ENCODE measurements at places on chromosomes 1 and 21. TPM values are rescaled to one million over a fixed set of nuclear protein-coding genes. Genes with fewer than 3 reads are reported as not detected.

GRCh38 chr1:214446772-214447556 is 104.4 kb downstream of the PTPN14 start:
- H3K4me3 ChIP-seq: peak overlapping the region; percentile 58
- H3K36me3 ChIP-seq: no peaks in the 10 kb centered on the region
- no peaks in the 10 kb centered on the region for H3K27me3 ChIP-seq
- H3K27ac ChIP-seq: peak overlapping the region; percentile 81

- no peaks in the 10 kb centered on the region for H3K36me3 ChIP-seq
- H3K27ac ChIP-seq: peak overlapping the region; percentile 23
- no peak overlapping the region for H3K4me3 ChIP-seq
- no peaks in the 10 kb centered on the region for H3K27me3 ChIP-seq
- H3K4me1 ChIP-seq: peaks cover 64% of the 10 kb centered on the region
These were observed 16.0 kb downstream of the DHRS3 start for GRCh38 chr1:12601700-12602658.

The CELA2A gene
- total RNA-seq: 1.6 TPM

The ARTN gene
- 36.4 TPM for total RNA-seq

- no peaks in the 10 kb centered on the region for H3K36me3 ChIP-seq
- H3K27ac ChIP-seq: peak overlapping the region; percentile 32
- H3K4me1 ChIP-seq: peaks cover 49% of the 10 kb centered on the region
- DNase-seq: peak; percentile 65
These were observed 40.5 kb upstream of the RALGPS2 start for GRCh38 chr1:178684542-178685000.

- peaks cover 25% of the 10 kb centered on the region for H3K36me3 ChIP-seq
- peak overlapping the region; percentile 85 for H3K27ac ChIP-seq
- H3K4me1 ChIP-seq: peaks cover 18% of the 10 kb centered on the region
- no peak for DNase-seq
- H3K4me3 ChIP-seq: peak overlapping the region; percentile 79
- no peaks in the 10 kb centered on the region for H3K27me3 ChIP-seq
These were observed 999 bp downstream of the THAP3 start for GRCh38 chr1:6625584-6626149.

DNA sequence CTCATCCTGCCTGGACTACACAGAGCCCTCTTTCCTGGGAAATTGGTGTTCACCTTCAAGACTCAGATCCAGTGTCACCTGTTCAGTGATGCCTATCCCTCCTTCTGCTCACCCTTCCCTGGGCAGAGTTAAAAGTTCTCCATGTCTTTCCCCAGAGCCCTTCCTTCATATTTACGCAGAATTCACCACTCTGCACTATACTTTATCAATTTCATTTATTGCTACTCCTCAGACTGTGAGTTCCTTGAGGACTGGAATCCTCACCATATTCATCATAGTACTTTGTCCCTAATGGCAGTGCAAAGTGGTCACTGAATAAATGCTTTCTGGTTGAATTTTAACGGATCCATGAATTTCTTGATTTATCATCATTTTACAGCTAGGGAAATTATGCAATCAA is 300.0 kb downstream of the CHRM3 start:
- no peak overlapping the region for H3K27ac ChIP-seq
- H3K4me3 ChIP-seq: no peak overlapping the region
- H3K36me3 ChIP-seq: no peaks in the 10 kb centered on the region
- DNase-seq: no peak

DNA sequence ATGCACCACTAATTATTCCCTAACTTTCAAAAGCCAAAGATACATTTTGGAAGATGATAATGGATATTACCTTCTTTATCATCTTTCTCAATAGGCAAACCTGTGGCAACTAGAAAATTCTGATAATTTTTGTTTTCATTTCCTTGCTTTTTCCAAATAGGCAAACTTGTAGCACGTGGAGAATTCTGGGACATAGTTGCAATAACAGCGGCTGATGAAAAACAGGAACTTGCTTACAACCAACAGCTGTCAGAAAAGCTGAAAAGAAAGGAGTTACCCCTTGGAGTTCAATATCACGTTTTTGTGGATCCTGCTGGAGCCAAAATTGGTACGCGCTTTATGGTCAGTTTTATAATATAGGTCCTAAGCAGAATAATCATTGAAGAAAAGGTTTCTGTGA is 1.5 kb downstream of the FPGT start:
- H3K4me3 ChIP-seq: no peak overlapping the region
- no peak overlapping the region for H3K27ac ChIP-seq
- H3K27me3 ChIP-seq: no peaks in the 10 kb centered on the region

The TMEM269 gene
- total RNA-seq: 0.34 TPM

DNA sequence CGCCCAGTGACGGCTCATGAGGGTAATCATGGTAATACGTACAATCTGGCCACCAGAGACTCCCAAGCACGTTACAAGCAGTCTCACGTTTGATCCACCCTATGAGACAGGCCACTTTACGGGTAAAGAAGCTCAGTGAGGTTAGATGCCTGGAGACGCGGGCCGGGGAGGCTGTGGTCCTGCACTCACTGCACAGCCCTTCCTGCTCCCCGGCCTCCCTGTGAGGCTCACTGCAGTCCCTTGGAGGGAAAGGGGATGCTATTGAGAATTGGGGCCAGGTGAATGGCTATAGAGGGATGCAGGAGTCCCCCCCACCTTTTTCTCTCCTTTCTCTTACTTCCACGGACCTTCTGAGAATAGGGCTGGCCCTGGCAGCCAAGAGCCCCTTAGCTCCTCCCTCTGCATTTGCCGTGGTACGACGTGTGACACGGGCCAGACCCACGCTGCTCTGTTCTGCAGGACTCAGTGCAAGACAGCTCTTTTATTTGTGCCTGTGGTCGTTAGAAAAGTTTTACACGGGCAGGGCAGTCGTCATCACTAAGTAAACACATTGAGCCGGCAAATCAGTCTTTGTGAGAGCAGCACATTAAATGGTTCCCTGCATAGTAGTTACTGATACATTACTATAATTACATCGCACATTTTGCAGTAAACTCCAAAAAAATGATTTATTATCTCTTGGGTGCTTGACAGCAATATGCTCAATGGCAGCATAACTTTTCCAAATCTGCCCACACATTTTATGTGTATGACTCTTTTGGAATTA is 18.8 kb downstream of the KIF26B start:
- no peaks in the 10 kb centered on the region for H3K27me3 ChIP-seq
- no peak overlapping the region for H3K27ac ChIP-seq
- no peaks in the 10 kb centered on the region for H3K36me3 ChIP-seq
- H3K4me3 ChIP-seq: no peak overlapping the region
- peaks cover 21% of the 10 kb centered on the region for H3K4me1 ChIP-seq

DNA sequence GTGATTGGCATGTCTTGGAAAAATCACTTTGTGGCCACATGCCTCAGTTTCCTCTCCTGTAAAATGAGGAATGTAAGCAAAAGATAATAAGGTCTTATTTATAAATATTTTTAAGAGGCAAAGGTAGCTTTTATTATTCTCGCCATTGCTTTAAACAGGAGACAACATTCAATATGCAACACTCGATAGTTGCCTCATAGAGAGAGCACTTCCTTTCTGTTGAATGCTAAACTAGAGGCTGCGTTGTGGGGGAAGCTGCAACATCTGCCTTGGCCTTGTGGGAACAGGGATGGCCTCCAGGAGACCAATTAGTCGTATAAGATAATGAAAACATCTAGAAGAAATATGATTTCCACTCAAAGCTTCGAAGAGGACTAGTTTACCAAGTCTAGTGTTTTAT is 3.5 kb downstream of the OSCP1 start:
- H3K27ac ChIP-seq: no peak overlapping the region
- no peak overlapping the region for H3K4me3 ChIP-seq
- H3K4me1 ChIP-seq: peaks cover 20% of the 10 kb centered on the region
- no peaks in the 10 kb centered on the region for H3K36me3 ChIP-seq

GRCh38 chr1:112540226-112540794 is 31.5 kb downstream of the WNT2B start:
- no peaks in the 10 kb centered on the region for H3K27me3 ChIP-seq
- no peak overlapping the region for H3K4me3 ChIP-seq
- H3K36me3 ChIP-seq: no peaks in the 10 kb centered on the region
- no peak for DNase-seq
- peaks cover 19% of the 10 kb centered on the region for H3K4me1 ChIP-seq
- H3K27ac ChIP-seq: no peak overlapping the region

- H3K4me1 ChIP-seq: no peaks in the 10 kb centered on the region
- H3K36me3 ChIP-seq: no peaks in the 10 kb centered on the region
- no peak for DNase-seq
- no peak overlapping the region for H3K27ac ChIP-seq
These were observed 726.9 kb upstream of the TMPRSS15 start for GRCh38 chr21:19130379-19131028.

- H3K4me1 ChIP-seq: no peaks in the 10 kb centered on the region
- no peaks in the 10 kb centered on the region for H3K36me3 ChIP-seq
- no peak for DNase-seq
- H3K27ac ChIP-seq: no peak overlapping the region
These were observed 12.5 kb downstream of the S100A7A start for GRCh38 chr1:153428791-153429190.

DNA sequence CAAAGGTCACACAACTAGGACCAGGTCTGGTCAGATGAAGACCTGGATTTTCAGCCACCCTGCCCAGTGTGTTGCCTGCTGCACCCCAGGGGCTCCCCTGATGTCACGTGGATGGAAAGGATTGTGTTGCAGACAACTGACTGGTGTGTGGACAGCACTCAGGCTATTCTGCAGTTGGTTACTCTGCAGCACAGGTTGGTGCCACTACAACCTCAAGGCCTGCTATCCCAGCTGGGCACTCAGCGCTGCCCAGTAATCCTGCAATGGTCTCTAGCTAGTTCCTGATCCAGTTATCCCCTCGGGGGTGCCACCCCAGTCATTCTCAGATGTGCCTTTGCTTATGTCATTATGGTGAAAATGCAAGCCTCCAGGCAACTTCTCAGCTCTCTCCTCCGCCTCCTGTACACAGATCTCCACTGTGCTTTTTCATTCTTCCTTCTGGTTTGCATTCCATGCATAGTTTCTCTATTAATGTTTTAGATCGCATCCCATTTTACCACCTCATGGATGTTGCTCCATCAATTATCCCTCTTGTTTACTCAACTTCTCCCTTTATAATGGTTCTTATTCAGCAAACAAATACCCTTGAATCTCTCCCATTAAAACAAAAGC is 503.2 kb upstream of the CAMK1G start:
- H3K27ac ChIP-seq: no peak overlapping the region
- H3K4me3 ChIP-seq: no peak overlapping the region
- no peaks in the 10 kb centered on the region for H3K36me3 ChIP-seq
- H3K27me3 ChIP-seq: no peaks in the 10 kb centered on the region

The ANKRD45 gene
- 0.44 TPM for total RNA-seq

DNA sequence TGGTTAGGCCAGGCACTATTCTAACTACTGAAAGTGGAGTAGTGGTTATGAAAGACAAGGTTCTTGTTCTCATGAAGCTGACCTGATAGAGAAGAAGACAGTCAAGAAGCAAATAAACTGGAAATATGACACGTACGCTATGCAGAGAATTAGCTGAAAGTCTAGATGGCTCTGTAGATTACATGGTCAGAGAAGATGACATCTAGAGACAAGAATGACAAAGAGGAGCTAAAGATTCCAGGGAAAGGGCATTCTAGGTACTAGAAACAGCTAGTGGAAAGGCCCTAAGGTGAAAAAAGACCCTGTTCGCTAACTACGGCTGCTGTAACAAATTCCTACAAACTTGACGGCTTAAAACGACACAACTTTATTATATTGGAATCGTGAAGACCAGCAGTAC is 68.0 kb upstream of the NRIP1 start:
- H3K27me3 ChIP-seq: no peaks in the 10 kb centered on the region
- no peak for DNase-seq
- no peak overlapping the region for H3K27ac ChIP-seq
- no peaks in the 10 kb centered on the region for H3K4me1 ChIP-seq
- no peaks in the 10 kb centered on the region for H3K36me3 ChIP-seq

- H3K4me3 ChIP-seq: no peak overlapping the region
- H3K27ac ChIP-seq: no peak overlapping the region
- no peak for DNase-seq
- H3K36me3 ChIP-seq: no peaks in the 10 kb centered on the region
These were observed 607.8 kb upstream of the B3GALT2 start for GRCh38 chr1:193794239-193794638.

The FOXO6 gene
- total RNA-seq: 7.0 TPM

- H3K27ac ChIP-seq: no peak overlapping the region
- H3K36me3 ChIP-seq: no peaks in the 10 kb centered on the region
- H3K27me3 ChIP-seq: no peaks in the 10 kb centered on the region
- peaks cover 50% of the 10 kb centered on the region for H3K4me1 ChIP-seq
- H3K4me3 ChIP-seq: no peak overlapping the region
These were observed 3.5 kb downstream of the CD164L2 start for GRCh38 chr1:27379564-27380122.

- no peaks in the 10 kb centered on the region for H3K27me3 ChIP-seq
- H3K4me1 ChIP-seq: peaks cover 31% of the 10 kb centered on the region
- no peak overlapping the region for H3K4me3 ChIP-seq
- no peak for DNase-seq
These were observed 2.6 kb upstream of the HES5 start for GRCh38 chr1:2532485-2533160.

The AMIGO1 gene
- total RNA-seq: 0.10 TPM

- H3K4me1 ChIP-seq: no peaks in the 10 kb centered on the region
- H3K27me3 ChIP-seq: peaks cover 41% of the 10 kb centered on the region
- H3K4me3 ChIP-seq: no peak overlapping the region
- H3K36me3 ChIP-seq: no peaks in the 10 kb centered on the region
These were observed 13.3 kb downstream of the FCRL1 start for GRCh38 chr1:157806431-157807149.

The RPTN gene
- not detected for total RNA-seq

- no peak overlapping the region for H3K4me3 ChIP-seq
- H3K27me3 ChIP-seq: no peaks in the 10 kb centered on the region
- no peaks in the 10 kb centered on the region for H3K4me1 ChIP-seq
- H3K36me3 ChIP-seq: no peaks in the 10 kb centered on the region
These were observed 1.4 kb upstream of the KCNJ6 start for GRCh38 chr21:37917612-37918011.

The UBL4B gene
- 0.57 TPM for total RNA-seq
